ENCODE measurements at places on chromosomes 7 and 10.
A peak's percentile ranks its signal among the peaks of the same experiment; 100 is the strongest.

GRCh38 chr10:67140641-67141040, 214.8 kb downstream of the LRRTM3 start:
- no peak for DNase-seq

- DNase-seq = no peak
Measured at GRCh38 chr10:29689001-29689400, 54.2 kb upstream of the SVIL start.

DNA sequence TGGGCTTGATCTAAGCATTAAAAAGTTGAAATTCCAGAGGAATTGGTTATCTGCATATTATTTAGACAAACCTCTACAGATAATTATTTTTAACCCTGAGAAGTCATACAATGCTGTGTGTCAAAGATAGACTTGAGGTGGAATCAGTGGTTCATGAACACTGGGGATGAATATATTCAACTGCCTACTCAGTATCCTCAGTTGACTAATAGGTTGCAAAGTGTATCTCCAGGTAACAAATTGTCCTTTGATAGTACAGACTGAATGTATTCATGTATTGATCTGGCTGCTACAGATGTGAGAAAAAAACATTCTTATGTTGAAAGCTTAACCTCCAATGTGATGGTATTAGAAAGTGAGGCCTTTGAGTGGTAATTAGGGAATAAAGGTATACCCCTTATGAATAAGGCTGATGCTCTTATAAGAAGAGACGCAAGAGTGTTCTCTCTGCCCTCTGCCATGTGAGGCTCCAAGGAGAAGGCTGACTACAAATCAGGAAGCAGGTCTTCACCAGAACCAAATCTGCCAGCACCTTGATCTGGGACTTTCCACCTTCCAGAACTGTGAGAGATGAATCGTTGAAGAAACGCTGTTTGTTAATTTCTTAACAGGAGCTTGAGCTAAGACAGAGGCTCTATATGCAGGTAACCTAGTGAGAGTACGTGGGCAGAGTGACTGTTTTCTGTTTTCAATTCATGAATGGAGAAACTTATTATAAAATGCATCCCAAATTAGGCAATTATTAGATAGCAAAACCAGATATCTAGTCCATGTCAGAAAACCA, 7.5 kb downstream of the MRPL32 start:
- DNase-seq = no peak

- DNase-seq = peak; percentile 62
Measured at GRCh38 chr7:150368884-150369747, 494 bp downstream of the REPIN1 start.

GRCh38 chr7:139426258-139427028, 57.0 kb downstream of the KLRG2 start:
- DNase-seq = no peak

GRCh38 chr10:4176500-4177281, 391.7 kb upstream of the KLF6 start:
- no peak for DNase-seq

DNA sequence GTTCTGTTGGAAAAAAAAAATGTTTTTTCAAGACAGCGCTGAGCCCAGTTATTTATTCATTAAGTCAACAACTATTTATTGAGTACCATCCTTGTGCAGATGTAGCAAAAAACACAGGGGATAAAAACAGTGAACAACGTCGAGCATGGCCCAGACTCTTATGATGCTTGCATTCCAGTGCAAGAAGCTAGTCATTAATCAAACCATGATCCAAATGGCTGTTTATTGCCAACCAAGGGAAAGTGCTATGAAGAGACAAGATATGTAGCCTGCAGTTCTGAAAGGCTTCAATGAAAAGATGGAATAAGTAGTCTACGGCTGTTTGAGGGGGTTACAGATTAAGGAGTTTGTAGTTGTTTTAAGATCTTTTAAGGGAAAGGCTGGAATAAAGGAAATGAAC, 262.3 kb downstream of the NEBL start:
- DNase-seq = no peak

DNA sequence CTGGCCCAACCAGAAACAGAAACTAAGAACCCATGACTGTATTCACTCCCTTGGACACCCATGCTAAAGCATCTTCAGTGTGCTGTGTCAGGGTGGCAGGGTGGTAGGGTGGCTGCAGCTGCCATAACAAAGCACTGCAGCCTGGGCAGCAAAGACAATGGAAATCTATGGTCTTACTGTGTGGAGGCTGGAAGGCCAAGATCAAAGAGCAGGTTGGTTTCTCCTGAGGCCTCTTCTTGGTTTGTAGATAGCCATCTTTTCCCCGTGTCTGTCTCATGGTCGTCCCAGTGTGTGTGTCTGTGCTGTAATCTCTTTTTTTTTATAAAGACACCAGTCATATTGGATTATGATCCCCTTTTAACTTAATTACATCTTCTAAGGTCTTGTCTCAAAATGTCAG, 15.2 kb upstream of the ZNF25 start:
- no peak for DNase-seq

DNA sequence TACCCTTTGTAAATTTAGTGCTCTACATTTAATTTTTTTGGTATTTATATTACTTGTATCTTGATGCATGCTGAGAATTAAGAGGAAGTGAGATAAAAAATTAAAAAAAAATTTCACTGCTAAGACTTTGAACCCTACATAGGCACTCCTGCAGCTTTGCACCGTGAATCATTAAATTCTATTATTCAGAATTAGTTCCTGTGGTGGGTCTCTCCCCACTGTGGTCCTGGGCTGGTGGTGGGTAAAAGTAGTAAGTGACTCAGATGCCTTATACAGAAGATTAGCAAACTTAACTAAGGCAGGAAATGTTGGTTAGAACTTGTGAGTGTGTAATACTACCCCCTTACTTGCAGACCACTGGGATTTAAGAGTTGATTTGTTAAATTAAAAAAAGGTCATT, 72.6 kb downstream of the AP3M1 start:
- peak; percentile 15 for DNase-seq

DNA sequence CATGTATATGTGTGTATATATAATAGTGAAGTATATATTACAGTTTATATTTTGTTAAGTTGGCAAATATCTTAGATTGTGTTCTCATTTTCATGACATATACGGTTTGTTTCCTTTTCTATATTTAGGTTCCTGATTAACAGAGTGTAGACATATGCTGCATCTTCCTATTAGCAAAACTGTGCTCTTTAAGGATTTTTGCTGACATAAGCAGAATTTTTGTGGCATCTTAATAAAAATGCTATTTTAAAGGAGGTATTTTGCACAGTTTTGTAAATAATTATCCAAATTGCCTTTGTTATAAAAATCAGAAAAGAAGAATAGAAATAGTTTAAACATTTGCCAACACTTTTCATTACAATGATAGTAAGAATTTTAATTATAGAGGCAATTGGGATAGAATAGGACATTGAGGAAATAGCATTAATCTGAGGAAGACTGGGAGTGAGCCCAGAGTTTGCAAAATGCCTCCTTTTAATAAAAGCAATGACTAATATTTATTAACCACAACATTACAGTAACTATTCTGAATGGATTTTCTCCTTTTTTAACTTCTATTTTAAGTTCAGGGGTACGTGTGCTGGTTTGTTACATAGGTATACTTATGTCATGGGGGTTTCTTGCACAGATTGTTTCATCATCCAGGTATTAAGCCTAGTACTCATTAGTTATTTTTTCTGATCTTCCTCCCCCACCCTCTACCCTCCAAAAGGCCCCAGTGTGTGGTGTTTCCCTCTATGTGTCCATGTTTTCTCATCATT, 38.2 kb downstream of the KCND2 start:
- no peak for DNase-seq

DNA sequence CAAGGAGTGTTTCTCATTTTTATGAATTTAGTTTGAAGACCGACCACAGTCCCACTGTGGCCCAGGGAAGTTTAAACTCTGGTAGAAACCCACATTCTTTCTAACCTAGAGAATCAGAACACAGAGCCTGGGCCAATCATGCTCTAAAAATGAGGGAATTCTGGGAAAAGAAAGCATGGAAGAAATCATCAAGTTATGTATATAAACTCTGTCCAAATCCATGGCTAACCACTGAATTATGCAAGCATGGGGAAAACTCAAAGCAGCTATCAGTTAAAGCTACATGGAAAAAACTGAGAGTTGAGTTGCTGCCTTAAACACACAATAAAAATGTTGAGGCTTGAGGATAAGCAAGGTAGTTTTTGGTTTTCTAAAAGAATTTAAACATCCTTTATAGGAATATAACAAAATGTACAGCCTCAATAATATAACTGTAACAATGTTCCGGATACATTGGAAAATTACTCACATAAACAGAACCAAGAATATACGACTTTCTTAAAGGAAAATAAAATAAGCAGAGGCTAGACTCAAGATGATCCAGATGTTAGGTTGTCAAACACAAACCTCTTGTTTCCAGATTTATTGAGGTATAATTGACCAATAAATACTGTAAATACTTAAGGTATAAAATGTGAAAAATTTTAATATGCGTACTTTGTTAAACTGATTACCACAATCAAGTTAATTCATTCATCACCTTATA, 311.2 kb upstream of the GNAI1 start:
- DNase-seq = no peak

- DNase-seq = no peak
Measured at GRCh38 chr10:60942788-60943315, 1.1 kb downstream of the RHOBTB1 start.

DNA sequence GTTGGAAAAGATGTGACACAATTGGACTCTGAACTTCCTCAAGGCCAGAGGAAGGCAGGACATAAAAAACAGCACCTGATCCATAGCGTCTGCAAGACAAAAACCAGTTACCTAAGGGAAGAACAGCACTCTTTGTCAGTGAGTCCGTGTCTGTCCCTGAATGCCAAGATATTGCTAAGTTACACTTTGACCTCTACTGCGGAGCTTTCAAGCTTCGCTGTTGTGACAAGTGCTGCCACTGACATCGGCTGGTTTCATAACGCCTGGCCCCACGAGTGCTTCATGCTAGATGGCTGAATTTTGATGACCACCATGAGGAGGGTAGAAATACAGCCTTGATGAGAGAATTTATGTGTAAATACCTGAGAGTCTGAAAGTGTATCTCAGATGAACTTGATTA, 49.7 kb upstream of the JAZF1 start:
- no peak for DNase-seq

All from activated CD4-positive, alpha-beta T cell treated with anti-CD3 and anti-CD28 coated beads, Interleukin-2, amount 50 U/mL, for 4 hours (primary cell).